ENCODE measurements at places on chromosomes 5 and 9. TPM values are rescaled to one million over a fixed set of nuclear protein-coding genes. Genes with fewer than 3 reads are reported as not detected.

GRCh38 chr9:85858056-85858750 lies 82.7 kb upstream of the NAA35 start:
- no peak overlapping the region for H3K4me3 ChIP-seq
- no peak for DNase-seq
- peaks cover 6% of the 10 kb centered on the region for H3K36me3 ChIP-seq
- no peaks in the 10 kb centered on the region for H3K4me1 ChIP-seq
- no peak overlapping the region for H3K27ac ChIP-seq
- H3K27me3 ChIP-seq, result no peaks in the 10 kb centered on the region

GRCh38 chr5:144120661-144121180 lies 49.7 kb downstream of the YIPF5 start:
- DNase-seq, result no peak
- no peaks in the 10 kb centered on the region for H3K4me1 ChIP-seq
- H3K36me3 ChIP-seq, result no peaks in the 10 kb centered on the region
- H3K4me3 ChIP-seq, result no peak overlapping the region
- H3K27me3 ChIP-seq, result no peaks in the 10 kb centered on the region
- H3K27ac ChIP-seq, result no peak overlapping the region

GRCh38 chr9:93321220-93321610 lies 130.3 kb upstream of the FAM120A start:
- peak; percentile 44 for DNase-seq
- H3K36me3 ChIP-seq, result no peaks in the 10 kb centered on the region
- no peaks in the 10 kb centered on the region for H3K4me1 ChIP-seq
- H3K27me3 ChIP-seq, result peaks cover 3% of the 10 kb centered on the region
- H3K27ac ChIP-seq, result no peak overlapping the region

DNA sequence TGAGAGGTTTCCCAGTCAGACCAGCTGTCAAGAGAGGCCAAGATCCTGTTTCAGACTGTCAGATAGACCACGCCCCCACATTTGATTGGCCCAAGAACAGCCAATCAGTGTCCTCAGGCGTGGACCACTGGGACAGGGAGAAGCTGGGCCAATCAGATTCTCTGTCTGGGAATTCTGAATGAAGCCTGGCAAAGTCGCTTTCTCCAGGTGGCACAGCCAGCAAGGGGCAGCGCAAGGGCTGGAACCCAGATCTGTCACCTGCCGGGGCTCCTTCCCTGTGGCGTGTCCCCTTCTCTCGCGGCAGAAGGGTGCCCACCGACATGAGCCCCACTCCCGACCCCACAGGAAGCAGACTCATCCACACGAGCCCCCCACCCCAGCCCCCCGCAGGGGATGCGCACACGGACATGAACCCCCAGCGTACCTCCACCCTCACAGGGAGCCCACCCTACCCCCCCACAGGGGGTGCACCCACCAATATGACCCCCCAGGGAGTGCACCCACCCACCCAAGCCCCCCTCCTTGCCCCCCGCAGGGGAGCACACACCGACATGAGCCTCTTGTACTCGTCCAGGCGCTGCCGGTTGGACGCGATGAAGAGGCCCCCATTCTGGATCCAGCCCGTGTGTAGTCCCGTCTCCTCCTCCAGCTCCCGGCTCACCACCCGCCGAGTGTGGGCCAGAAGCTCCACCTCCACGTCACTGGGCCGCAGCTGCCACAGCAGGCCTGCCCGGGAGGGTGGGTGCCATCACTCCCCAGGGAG lies 6.1 kb downstream of the SARDH start:
- no peak for DNase-seq
- H3K27ac ChIP-seq, result no peak overlapping the region
- no peaks in the 10 kb centered on the region for H3K4me1 ChIP-seq
- peaks cover 58% of the 10 kb centered on the region for H3K27me3 ChIP-seq
- no peaks in the 10 kb centered on the region for H3K36me3 ChIP-seq

GRCh38 chr9:4581861-4582565 lies 80.1 kb upstream of the PLPP6 start:
- no peak for DNase-seq
- H3K4me1 ChIP-seq, result peaks cover 8% of the 10 kb centered on the region
- no peaks in the 10 kb centered on the region for H3K27me3 ChIP-seq
- H3K27ac ChIP-seq, result no peak overlapping the region

The GABRG2 gene
- not detected for total RNA-seq

- H3K4me3 ChIP-seq, result no peak overlapping the region
- no peak overlapping the region for H3K27ac ChIP-seq
- no peak for DNase-seq
- no peaks in the 10 kb centered on the region for H3K4me1 ChIP-seq
- no peaks in the 10 kb centered on the region for H3K27me3 ChIP-seq
- H3K36me3 ChIP-seq, result no peaks in the 10 kb centered on the region
Measured at GRCh38 chr9:69317894-69318293, 7.1 kb upstream of the ENTREP1 start.

The PCDHB16 gene
- total RNA-seq, result 3.4 TPM

DNA sequence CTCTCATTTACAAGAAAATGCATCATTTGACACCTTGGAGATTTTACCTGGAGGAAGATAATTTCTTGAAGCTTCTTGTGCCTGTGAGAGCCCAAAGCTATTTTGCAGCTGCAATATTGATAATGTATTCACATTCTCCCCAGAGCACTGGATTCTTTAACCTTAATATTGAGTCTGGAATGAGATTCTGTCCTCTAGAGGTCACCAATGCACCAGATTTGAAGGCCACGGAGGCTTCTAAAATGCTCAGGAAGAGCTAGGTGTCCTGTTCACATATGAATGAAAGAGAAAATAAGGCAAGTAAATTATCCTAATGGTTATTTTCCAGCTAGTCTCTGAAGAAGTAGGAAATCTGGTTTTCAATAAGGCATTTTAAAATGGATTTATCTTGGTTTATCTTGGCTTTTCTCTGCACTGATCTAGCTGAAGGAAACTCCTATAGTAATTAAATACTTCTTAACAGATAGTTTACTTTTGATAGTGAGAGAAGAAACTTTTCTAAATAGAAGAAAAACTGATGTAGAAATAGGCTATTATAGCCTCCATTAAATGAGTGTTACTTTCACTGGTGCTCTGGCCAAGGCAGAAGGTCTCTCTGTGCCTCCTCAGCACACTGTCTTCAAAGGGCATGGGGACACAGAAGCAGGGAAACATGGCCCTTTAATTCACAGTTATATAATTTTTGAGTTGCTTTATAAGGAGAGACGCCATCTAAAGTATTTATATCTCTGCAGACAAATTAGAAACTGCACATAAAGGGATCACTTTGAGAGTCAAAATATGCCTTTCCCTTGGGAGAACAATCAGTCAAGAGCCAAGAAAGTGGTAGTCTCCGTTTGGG lies 297.0 kb upstream of the ACTBL2 start:
- no peaks in the 10 kb centered on the region for H3K36me3 ChIP-seq
- H3K4me3 ChIP-seq, result no peak overlapping the region
- no peaks in the 10 kb centered on the region for H3K27me3 ChIP-seq
- no peak for DNase-seq
- H3K27ac ChIP-seq, result no peak overlapping the region
